ENCODE measurements at places on chromosomes 3 and 15.

- no peak for DNase-seq
Observed at GRCh38 chr3:112467539-112467938, 31.7 kb downstream of the BTLA start.

DNA sequence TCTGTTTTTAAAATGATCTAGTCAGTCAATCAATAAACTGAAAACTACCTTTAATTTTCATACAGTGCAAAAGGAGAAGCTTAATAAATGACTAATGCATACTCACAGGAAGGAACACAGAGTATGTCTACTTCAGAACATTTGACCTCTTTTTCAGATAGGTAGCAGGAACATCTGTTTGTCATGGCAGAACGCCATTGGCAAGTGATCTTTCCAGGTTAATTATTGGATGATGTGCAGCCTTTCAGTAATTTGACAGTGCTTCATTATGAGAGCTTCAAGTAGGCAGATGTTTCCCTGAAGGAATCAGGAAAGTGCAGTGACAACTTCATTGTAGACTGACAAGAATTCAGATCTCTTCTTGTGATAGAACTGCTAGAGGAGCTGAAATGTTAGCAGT, 325.0 kb downstream of the OTOL1 start:
- DNase-seq, result no peak

GRCh38 chr15:70493787-70494516, 269.4 kb downstream of the UACA start:
- no peak for DNase-seq

GRCh38 chr3:10925436-10926255, 66.9 kb upstream of the SLC6A1 start:
- no peak for DNase-seq

DNA sequence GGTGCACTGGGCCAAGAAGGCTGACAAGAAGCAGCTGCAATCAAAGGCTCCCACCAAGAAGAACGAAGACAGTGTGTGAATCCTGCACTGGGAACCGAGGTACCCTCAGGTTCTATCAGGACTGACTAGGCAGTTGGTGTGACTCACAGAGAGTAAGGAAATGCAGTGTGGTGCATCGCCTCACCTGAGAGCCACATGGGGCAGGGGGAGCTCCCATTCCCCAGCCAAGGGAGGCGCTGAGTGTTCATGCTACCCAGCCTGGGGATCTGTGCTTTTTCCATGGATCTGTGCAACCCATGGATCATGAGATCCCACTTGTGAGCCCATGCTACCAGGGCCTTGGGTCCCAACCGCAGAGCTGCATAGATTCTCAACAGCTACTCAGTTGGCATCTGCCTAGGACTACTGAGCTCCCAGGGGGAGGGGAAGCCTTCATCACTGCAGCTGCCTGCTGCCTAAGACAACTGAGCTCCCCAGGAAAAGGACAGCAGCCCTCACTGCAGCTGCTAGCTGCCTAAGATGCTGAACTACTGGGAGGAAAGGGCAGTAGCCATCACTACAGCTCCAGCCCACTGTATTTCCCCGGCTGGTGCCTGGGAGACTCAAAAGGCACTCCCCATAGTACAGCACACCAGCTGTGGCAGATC, 6.9 kb upstream of the PLSCR2 start:
- DNase-seq, result no peak

- DNase-seq, result no peak
Observed at GRCh38 chr15:59063042-59063441, 41.9 kb upstream of the CCNB2 start.

Measured in midbrain (tissue), 1 donor.